Neural crest cell (in vitro differentiated cells): ENCODE measurements at places on chromosomes 1 and 21.

- DNase-seq: no peak
Observed at GRCh38 chr1:61953076-61953789, 211.0 kb downstream of the PATJ start.

GRCh38 chr1:47575855-47576757 lies 138.3 kb downstream of the FOXD2 start:
- DNase-seq: no peak

DNA sequence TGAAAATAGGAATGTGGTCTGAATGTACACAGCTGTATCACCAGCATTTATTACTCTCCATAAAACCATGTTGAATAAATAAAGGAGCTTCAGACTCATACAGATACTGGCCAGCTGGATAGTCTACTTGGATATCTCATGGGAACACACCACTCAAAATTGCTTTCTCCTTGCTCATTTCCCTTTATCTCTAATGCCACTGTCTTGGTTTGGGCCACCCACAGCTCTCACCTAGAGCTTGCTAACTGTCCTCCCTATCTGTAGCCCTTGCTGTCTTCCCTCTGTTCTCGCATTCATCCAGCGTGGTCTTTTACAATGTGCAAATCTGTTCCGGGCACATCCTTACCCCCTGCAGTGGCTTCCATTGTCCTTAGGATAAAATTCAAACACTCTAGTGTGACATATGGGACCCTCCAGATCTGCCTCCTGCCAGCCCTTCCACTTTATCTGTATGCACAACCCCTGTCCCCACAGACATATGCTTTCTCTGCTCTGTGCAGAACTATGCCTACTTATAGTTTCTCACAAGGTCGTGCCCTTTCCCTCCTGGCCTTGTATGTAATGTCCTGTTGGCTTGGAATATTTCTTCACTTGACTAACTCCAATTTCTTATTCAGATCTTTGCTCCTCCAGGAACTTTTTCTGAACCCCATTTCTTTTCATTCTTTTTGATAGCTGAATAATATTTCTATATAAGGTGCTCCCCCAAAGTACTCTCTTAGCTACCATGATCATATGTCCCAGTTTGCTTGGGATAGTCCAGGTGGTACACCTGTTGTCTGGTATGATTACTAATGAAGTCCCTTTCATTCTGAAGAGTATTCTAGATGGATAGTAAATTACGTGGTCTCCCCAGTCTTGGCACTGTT lies 2.9 kb downstream of the FLVCR1 start:
- no peak for DNase-seq

DNA sequence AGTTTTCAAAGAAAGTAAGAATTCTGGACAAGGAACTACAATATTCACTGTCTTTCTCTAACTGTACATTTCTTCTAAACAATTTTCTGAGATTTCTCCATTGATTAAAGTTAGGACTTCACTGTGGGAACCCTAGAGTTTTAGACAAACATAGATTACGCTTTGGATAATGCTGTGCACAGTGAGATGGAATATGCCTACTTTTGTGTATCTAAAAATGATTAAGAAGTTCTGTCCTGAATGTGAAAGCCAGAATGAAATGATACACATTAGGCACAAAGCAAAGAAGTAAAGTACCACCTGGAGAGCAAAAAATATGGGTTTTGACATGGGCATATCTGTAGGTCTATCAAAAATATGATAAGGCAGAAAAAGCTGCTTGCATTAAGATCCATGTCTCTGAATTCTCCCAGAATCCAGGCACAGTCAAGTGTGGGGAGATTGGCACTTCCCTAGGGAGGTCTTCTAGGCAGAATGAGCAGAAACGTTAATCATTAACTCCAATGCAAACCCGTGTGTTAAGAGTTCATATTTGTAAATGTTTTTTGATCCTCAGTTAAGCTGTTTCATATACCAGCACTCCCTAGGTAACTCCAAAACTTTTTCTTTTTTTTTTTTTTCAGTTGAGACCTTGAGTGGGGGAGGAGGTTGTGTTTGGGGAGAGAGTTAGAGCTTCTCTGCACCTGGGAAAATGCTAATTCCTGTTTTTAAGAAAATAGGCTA lies 467.1 kb downstream of the LMO4 start:
- no peak for DNase-seq

- no peak for DNase-seq
Observed at GRCh38 chr1:209989525-209989924, 51.5 kb downstream of the SYT14 start.

GRCh38 chr1:68229650-68230483 lies 2.5 kb downstream of the WLS start:
- DNase-seq: no peak

DNA sequence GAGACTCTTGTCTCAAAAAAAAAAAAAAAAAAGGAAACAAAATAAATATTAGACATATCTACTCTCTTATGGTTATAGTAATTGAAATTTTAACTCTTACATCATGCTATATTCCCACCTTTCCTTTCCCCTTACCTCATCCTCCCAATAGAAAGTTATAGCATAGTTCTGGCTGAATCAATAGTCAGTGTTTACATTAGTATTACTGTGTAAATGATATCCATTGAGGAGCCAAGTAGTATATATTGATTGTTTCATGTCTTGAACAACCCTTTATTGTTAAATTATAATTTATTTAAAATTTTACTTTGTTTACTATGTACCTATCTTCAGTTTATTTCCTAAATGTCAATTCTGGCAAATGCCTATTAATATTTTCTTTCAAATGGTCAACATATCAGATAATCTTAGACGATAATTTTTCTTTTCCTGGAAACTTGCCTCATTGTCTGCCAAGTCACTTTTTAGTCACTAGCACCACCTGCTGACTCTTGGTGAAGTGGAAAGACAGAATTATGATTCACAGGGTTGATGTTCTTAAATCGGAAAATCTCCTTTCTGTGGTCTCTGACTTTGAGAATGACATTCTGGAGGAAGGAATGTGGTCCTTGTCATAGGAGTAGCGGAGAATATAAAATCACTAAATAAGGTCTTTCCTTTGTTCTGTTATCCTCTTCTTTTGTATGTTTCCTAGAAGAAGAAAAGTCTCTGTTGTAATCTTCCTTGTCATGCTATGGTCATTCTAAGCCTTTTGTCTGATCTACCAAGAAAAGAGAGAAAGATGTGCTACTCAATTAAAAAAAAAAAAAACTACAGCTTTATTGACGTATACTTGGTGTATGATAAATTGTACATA lies 8.6 kb downstream of the HJV start:
- DNase-seq: peak; percentile 52

- DNase-seq: no peak
Observed at GRCh38 chr1:245260883-245261282, 106.1 kb downstream of the KIF26B start.

DNA sequence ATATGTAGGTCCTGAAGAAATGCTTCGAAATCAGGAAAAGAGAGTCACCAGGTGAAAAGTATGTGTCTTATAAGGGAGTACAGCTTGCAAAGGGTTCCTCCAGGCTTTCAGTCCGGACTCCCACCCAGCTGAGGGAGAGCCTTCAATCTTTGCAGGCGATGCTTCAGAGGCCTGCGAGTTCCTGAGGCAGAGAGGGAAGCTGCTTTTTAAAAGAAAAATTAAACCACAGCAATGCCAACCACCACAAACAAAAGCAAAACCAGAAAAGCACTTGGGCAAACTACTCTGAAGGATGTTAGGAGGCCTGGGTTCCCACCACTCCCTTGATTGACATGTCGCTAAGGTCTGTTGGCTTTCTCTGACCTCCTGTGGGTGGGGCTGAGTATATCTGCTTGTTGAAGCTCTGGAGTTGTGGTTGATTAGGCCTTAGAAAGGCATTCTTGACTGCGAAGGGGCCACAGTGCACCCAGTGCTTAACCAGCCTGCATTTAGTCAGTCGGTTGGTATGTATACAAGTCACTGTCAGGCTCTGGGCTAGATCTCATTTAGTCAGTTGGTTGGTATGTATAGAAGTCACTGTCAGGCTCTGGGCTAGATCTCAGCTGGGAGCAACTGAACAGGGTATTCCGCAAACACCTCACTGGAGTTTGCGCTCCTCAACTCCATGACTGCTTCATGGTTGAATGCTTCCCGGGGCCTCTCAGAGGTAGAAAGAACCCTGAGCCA lies 1.2 kb downstream of the NIPAL3 start:
- no peak for DNase-seq

GRCh38 chr21:44750675-44751025 lies 39.3 kb upstream of the TSPEAR start:
- DNase-seq: no peak

- DNase-seq: no peak
Observed at GRCh38 chr1:41870076-41870562, 48.6 kb downstream of the HIVEP3 start.

DNA sequence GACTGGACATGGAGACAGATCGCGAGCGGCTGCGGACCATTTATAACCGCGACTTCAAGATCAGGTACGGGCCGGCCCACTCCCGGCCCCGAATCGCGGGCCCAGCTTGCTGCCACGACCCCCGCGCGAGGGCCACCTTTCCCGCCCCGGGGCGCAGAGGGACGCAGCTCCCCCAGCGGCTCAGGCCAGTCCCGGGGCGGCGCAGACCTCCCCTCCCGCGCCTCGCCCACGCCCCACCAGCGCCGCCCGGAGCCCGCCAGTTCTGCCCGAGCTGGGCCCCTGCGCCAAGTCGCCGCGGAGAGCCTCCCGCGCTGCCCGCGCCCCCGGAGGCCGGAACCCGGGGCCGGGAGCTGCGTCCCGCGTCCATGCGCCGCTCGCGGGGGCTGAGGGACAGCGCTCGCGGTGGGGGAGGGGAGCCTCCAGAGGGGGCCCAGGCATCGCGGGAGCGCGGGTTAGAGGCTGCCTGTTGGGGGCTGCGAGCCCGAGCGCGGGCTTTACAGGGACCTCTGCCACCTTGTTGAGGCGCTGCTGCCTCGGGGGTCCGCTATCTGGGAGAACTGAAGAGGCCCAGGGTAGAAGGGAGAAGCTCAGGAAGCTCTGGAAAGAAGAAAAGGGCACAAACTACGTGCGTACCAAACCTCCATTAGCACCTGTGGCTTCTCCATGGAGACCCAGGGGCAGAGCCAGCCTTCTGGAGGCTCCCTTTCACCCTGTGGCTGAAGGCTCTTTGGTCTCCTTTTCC lies 698 bp downstream of the MOV10 start:
- peak; percentile 62 for DNase-seq

DNA sequence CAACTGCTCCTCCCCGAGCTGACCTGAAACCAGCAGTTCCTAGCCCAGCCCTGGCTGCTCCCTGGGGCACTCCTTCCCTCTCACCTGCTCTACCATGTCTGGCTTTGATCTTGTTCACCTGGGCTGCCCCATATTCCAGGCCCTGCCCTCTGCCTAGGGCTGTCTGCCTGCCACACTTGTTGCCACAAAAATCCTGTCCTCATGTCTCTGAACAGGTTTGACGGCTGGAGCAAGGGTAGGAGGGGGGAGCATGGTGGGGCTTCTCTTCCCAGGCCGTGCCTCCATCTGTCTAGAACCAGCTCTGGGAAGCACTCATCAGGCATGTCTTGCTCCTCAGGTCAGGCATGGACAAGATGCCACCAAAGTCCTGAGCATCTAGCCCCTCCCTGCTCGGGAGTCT lies 44.3 kb upstream of the WNT2B start:
- no peak for DNase-seq

- DNase-seq: no peak
Observed at GRCh38 chr1:109263234-109263596, 13.9 kb downstream of the CELSR2 start.

DNA sequence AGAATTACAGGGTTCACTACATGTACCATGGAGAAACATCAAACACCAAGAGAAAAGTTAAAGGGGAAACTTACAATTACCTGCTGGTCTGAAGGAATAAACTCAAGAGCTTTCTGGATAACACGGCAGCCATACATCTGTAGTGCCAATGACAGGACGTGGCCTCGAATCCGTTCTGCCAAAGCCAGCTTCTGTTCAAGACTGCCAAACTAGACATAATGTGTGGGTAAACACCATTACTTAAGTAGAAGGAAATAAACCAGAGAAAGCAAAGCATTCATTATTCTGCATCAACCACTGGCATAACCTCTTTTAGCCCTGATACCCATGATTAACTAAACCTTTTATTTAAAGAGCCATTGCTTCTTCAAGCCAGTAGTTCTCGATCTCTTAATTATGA lies 41.5 kb upstream of the SDC3 start:
- no peak for DNase-seq

GRCh38 chr1:202825748-202826147 lies 15.0 kb downstream of the PCAT6 start:
- no peak for DNase-seq
